ENCODE measurements at places on chromosomes 13 and 19.

DNA sequence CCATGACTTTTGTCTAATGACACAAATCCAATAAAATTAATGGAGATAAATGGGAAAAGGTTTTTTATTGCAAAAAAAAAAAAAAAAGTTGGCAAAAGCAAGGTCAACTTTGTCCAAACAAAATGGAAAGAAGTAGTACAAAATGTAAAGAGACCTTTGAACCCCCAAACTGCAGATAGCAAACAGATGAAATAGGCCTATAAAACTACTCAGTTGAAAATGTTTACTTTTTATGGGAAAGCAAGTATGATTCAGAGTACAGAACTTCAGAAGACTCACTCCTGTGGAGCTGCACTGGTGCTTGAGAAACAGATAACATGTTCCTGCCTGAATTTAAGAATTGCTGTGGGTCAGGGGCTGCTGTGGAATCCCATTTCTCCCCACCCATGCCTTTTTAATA, 9.8 kb upstream of the ZNF177 start:
- no peak for DNase-seq

DNA sequence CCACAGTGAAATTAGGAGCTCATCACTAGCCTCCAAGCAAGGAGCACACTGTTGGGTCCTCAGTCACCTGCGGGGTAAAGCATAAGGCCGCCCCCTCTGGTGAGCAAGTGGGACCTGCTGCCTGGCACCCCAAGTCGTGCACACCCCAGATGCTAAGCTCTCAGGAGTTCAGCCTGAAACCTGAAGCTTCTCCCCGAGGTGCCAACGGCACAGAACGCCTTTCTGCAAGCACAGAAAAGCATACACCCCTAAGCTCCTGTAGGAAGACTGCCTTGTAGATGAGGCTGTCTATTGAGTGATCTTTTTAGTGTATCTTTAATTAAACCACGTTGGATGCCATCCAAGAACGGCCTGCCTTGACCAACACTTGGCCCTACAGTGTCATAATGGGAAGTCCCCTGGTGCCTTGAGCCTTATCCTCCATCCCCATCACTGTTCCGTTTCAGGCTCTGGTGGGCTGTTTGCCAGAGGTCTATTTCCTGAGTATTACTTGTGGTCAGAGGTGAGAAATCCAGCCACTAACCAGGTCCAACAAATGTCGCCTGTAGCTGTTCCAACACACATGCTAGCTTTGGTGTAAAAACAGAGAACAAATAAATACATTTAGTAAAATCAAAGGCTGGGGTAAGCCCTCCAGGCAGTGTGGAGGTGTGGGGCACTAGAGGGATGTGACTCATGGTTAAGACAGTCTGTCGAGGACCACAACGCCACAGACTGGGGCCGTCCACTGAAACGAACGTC, 44.8 kb downstream of the C13orf42 start:
- no peak for DNase-seq

DNA sequence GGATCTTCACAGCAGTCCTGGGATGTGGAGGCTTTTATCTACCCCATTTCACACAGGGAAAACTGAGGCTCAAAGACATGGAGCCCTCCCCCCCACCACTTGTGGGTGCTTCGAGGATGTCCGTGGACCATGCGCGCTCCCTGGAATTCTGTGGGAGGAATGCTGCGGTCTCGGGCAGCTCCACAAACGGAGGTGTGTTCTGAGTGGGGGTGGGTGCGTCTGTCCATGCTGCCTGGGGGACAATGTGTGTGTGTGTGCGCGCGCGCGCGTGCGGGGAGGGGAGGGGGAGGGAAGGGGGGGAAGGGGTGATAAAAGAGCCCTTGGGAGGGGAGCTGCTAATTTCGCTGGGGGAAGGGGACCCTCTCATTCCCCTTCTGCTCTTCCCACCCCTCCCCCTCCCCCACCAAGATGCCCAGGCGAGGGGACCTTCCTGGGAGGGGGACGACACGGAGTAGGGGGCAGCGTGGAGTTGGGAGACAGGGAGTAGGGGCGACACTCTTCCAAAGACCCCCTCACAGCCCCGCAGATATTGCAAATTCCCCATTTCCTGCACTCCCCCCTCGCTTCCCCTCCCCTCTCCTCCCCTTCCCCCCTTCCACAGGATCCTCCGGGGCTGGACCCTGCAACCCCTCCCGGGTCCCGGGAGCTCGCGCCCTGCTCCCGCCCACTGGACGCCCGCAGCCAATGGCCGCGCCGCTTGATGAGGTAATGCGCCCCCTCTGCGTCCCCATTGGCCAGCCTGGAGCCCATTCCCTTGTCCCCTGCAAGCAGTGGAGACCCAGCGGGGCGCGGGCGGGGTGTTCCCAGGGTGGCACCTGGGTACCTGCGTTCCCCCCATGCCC, 18.9 kb upstream of the ZNRF4 start:
- no peak for DNase-seq

GRCh38 chr13:104408733-104409132, 1342.5 kb upstream of the SLC10A2 start:
- no peak for DNase-seq

GRCh38 chr13:113608967-113609533, 24.5 kb downstream of the TFDP1 start:
- DNase-seq: no peak

- no peak for DNase-seq
These were observed 15.0 kb upstream of the CFAP97D2 start for GRCh38 chr13:114164053-114164452.

- no peak for DNase-seq
These were observed 6.8 kb upstream of the ZNRF4 start for GRCh38 chr19:5448374-5448773.

- DNase-seq: no peak
These were observed 17.5 kb downstream of the CEACAM3 start for GRCh38 chr19:41813911-41814310.

GRCh38 chr19:18119013-18119716, 21.6 kb downstream of the MAST3 start:
- DNase-seq: peak; percentile 36

- no peak for DNase-seq
These were observed 211.7 kb upstream of the STARD13 start for GRCh38 chr13:33497146-33497845.

DNA sequence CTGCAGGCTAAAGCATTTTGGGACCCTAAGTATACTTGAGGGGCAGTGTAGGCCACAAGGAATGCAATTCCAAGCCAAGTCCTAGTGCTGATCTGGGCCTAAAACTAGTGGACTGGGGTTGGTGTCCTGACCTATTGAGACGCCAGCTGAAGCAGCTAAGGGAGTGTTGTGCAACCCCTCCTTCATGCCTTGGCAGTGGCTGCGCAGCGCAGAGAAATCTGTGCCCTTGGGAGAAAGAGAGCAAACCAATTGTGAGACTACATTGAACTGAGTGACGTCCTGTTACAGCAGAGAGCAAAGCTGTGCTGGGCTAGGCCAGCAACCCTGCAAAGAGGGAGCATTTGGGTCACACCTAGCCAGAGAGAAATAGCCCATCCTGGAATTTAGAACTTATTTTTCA, 2715.0 kb upstream of the PCDH20 start:
- DNase-seq: no peak

DNA sequence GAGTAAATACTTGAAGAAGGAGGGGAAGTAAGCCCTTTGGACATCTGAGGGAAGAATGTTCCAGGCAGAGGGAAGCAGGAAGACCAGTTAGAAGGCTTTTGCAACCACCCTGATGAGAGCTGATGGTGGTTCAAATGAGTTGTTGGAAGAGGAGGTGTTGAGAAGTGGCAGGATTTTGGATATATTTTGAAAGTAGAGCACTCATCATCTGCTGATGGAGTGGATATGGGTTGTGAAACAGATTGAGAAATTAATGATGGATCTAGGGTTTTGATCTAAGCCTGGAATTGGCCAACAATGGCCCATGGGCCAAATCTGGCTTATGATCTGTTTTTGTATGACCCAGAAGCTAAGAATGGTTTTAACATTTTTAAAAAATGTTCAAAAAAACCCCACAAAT, 230.7 kb downstream of the NDFIP2 start:
- DNase-seq: no peak

- no peak for DNase-seq
These were observed 4.5 kb downstream of the AMER2 start for GRCh38 chr13:25167382-25168174.

DNA sequence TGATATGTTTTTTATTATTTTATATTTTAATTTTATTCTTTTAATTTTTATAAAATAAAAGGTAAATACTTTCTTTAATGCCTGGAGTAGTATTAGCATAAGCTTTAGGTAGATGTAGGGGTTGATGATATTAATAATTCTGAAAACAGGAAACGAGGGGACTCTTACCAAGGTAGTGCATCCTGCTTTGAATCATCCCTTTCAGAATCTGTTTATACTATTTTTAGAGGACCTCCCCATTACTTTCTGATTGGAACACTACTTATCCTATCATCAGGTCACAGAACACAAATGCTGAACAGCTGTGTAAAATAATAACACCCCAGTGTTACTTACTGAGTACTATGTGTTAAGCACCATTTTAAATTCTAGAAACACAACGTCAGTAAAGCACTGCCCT, 27.3 kb downstream of the COG6 start:
- DNase-seq: peak; percentile 16

DNA sequence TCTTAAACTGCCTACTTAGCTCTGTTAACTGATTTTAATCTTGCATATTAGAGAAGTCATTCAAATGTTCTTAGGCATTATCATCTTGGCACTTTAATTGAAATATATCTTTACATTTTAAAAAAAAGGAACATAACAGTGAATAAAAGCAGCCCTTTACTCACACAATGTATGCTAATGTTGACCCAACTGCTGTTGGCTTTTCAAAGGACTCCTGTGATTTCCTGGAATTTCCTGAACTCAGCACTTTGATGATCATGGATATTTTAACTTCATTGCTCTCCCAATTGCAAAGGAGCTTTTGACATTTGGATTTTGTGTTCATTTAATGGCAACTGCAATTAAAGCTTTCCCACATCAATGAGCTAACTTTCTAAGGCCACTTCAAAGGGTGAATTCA, 1230.3 kb downstream of the DIAPH3 start:
- no peak for DNase-seq

All from CD4-positive, CD25-positive, alpha-beta regulatory T cell (primary cell).